ENCODE measurements at places on chromosomes 2 and 18. TPM values are rescaled to one million over a fixed set of nuclear protein-coding genes. Genes with fewer than 3 reads are reported as not detected.

The TANC1 gene
- polyA plus RNA-seq = 22.6 TPM

The RND3 gene
- 35.6 TPM for polyA plus RNA-seq

The STARD6 gene
- polyA plus RNA-seq = 0.06 TPM

The DSC2 gene
- 65.2 TPM for polyA plus RNA-seq

The TEKT4 gene
- not detected for polyA plus RNA-seq

The UGT1A5 gene
- polyA plus RNA-seq = 0.15 TPM

The STK39 gene
- 22.4 TPM for polyA plus RNA-seq

The CCDC142 gene
- 21.3 TPM for polyA plus RNA-seq

DNA sequence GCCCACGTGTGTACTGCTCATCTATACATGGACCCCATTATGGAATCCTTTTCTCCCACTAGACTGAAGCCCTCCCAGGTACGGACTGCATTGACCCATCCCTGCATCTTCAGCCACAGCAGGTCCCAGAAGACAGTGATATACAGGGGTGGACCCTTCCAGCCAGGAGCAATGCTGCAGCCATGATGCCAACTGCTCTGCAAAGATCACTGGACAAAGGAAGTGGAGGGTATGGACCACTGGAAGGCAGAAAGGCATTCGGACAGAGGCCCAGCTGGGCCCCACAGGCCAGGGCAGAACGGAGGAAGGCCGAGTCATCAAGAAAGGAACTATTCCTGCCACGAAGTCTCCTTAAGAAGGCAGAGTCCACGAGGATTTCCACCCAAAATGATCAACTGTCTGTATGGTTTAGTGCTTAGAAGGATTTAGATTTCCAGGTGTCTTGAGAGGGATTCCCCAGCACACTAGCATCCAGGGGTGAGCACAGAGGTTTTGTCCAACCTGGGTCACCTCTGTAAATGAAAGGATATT, 93.4 kb downstream of the TWIST2 start:
- H3K27ac ChIP-seq = no peak overlapping the region
- no peak overlapping the region for H3K4me3 ChIP-seq
- H3K27me3 ChIP-seq = no peaks in the 10 kb centered on the region
- no peaks in the 10 kb centered on the region for H3K4me1 ChIP-seq
- DNase-seq = no peak
- no peaks in the 10 kb centered on the region for H3K36me3 ChIP-seq

DNA sequence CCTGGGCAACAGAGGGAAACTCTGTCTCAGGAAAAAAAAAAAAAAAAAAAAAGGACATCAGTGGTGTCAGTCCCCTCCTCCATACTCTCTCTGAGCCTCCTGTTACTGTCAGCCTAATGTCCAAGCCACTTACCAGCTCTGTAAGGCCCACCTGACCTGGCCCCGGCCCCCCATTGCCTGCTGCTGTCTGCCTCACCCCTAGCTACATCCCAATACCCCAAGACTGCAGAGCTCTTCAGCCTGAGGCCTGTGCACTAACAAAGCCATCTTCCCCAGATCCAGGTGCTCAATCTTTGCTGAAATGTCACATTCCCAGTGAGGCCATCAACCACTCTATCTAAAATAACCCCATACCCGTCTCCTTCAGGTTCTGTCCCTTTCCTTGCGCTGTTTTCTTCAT, 5.7 kb downstream of the ARMC9 start:
- peaks cover 25% of the 10 kb centered on the region for H3K36me3 ChIP-seq
- no peak overlapping the region for H3K4me3 ChIP-seq
- DNase-seq = no peak
- no peak overlapping the region for H3K27ac ChIP-seq
- H3K4me1 ChIP-seq = no peaks in the 10 kb centered on the region

- H3K27me3 ChIP-seq = no peaks in the 10 kb centered on the region
- peak; percentile 73 for DNase-seq
- H3K4me1 ChIP-seq = peaks cover 17% of the 10 kb centered on the region
- H3K4me3 ChIP-seq = no peak overlapping the region
- H3K36me3 ChIP-seq = peaks cover 7% of the 10 kb centered on the region
Measured at GRCh38 chr2:101823347-101823791, 125.9 kb downstream of the MAP4K4 start.

DNA sequence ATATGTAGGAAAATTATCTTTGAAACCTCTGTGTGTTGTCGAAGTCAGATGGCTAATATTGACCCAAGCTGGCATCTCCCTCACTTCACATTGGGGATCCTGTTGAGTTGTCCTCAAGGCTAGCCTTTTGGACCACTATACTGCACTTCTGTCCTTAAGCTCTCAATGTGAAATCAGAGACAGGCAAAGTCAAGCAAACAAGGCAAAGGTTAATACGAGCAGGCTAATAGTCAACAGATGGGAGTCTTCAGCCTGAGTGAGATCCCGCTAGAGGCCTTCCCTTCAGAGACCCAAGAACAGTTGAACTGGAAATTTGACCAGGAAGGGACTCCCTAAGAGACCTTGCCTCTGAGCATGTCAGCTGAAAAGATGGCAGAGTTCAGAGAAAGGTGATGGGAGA, 475.4 kb downstream of the PARD3B start:
- H3K27ac ChIP-seq = no peak overlapping the region
- no peaks in the 10 kb centered on the region for H3K27me3 ChIP-seq
- H3K4me3 ChIP-seq = no peak overlapping the region
- no peak for DNase-seq
- H3K4me1 ChIP-seq = peaks cover 2% of the 10 kb centered on the region

GRCh38 chr2:10915731-10916276, 4.1 kb downstream of the KCNF1 start:
- H3K27ac ChIP-seq = no peak overlapping the region
- H3K4me1 ChIP-seq = no peaks in the 10 kb centered on the region
- H3K27me3 ChIP-seq = peaks cover 39% of the 10 kb centered on the region
- H3K36me3 ChIP-seq = no peaks in the 10 kb centered on the region

DNA sequence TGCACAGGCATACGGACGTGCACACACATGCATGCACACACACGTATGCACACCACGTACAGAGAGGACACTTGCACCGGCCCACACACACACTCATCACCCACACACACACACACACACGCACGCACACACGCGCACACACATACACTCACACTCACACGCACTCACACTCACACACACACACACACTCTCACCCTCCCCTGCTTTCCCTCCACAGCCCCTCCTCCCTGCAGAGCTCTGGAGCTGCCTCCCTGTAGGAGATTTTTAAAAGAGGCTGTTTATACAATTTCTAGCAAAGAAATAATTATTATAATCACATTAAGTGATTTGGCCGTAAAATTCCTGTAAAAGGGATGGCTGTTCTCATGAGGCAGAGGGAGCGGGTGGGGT, 36.5 kb upstream of the SNED1 start:
- no peak overlapping the region for H3K4me3 ChIP-seq
- no peaks in the 10 kb centered on the region for H3K27me3 ChIP-seq
- peaks cover 45% of the 10 kb centered on the region for H3K4me1 ChIP-seq
- peak; percentile 31 for DNase-seq
- H3K27ac ChIP-seq = no peak overlapping the region

DNA sequence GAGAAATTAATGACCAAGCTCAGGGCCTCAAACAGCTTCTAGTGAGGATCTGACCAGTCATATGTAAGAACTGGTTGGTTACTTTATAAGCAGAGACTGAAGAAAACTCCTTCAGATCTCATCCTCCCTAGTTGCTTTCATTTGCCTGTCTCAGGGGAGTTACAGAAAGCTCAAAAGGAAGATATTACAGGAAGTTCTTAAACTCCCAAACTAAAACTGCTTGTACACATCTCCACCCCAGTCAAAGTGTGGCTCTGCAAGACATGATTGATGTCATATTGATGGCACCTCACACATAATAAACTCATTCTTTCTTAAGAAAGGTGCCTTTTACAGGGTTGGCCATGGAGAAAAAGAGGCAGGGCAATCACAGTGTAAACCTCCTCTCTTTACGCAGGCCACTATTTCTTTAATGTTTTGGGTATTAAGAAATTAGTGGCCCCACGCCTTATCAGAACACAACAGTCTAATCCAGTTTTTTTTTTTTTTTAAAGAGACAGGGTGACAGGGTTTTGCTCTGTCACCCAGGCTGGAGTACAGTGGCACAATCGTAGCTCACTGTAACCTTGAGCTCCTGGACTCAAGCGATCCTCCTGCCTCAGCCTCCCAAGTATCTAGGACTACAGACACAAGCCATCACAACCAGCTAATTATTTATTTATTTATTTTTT, 62.6 kb upstream of the STK17B start:
- no peak overlapping the region for H3K27ac ChIP-seq
- H3K4me3 ChIP-seq = no peak overlapping the region

GRCh38 chr2:120404274-120404673, 58.3 kb downstream of the INHBB start:
- no peaks in the 10 kb centered on the region for H3K36me3 ChIP-seq
- H3K4me3 ChIP-seq = no peak overlapping the region
- peaks cover 5% of the 10 kb centered on the region for H3K27me3 ChIP-seq
- no peak for DNase-seq
- H3K4me1 ChIP-seq = no peaks in the 10 kb centered on the region

DNA sequence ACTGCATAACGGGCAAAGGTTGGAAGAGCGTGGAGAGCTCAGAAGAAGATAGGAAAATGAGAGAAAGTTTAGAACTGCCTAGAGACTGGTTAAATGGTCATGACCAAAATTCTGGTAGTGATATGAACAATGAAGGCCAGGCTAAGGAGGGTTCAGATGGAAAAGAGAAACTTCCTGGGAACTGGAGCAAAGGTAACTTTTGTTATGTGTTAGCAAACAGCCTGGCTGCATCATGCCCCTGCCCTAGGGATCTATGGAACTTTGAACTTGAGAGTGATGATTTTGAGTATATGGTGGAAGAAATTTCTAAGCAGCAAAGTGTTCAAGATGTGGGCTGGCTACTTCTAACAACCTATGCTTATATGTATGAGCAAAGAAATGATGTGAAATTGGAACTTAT, 44.4 kb upstream of the SPATS2L start:
- no peaks in the 10 kb centered on the region for H3K36me3 ChIP-seq
- no peak overlapping the region for H3K27ac ChIP-seq
- H3K27me3 ChIP-seq = no peaks in the 10 kb centered on the region
- no peak overlapping the region for H3K4me3 ChIP-seq
- peak; percentile 32 for DNase-seq

GRCh38 chr2:48452108-48452507, 77.8 kb upstream of the STON1 start:
- H3K4me3 ChIP-seq = no peak overlapping the region
- H3K27me3 ChIP-seq = no peaks in the 10 kb centered on the region
- peaks cover 40% of the 10 kb centered on the region for H3K36me3 ChIP-seq
- H3K27ac ChIP-seq = no peak overlapping the region
- peaks cover 10% of the 10 kb centered on the region for H3K4me1 ChIP-seq

DNA sequence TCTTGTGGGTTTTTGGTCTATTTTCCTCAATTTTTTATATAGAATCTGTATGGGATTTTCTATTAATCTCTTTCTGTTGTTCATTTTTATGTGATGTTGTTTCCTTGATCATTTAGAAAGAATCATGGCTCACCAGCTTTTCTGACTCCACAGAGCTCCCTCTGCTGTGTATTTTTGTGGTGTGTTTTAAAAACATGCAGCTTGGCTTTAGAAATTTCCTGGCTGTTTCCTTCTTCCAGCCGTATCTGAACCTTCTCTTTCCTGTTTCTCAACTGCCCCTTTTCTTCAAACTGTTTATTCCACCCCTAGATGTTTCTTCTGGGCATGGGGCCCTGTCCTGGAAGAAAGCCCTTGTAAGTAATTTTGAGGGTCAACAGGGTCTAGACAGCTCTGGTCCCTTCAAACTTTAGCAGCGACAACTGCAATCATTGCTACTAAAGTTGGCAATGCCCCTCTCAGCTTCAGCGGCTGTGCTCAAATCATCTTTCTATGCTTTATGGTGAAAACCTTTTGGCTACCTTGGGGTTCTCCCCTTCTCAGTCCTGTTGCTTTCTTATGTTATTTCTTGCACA, 17.6 kb upstream of the COPS8 start:
- no peaks in the 10 kb centered on the region for H3K27me3 ChIP-seq
- no peak for DNase-seq
- peaks cover 24% of the 10 kb centered on the region for H3K4me1 ChIP-seq
- no peaks in the 10 kb centered on the region for H3K36me3 ChIP-seq

DNA sequence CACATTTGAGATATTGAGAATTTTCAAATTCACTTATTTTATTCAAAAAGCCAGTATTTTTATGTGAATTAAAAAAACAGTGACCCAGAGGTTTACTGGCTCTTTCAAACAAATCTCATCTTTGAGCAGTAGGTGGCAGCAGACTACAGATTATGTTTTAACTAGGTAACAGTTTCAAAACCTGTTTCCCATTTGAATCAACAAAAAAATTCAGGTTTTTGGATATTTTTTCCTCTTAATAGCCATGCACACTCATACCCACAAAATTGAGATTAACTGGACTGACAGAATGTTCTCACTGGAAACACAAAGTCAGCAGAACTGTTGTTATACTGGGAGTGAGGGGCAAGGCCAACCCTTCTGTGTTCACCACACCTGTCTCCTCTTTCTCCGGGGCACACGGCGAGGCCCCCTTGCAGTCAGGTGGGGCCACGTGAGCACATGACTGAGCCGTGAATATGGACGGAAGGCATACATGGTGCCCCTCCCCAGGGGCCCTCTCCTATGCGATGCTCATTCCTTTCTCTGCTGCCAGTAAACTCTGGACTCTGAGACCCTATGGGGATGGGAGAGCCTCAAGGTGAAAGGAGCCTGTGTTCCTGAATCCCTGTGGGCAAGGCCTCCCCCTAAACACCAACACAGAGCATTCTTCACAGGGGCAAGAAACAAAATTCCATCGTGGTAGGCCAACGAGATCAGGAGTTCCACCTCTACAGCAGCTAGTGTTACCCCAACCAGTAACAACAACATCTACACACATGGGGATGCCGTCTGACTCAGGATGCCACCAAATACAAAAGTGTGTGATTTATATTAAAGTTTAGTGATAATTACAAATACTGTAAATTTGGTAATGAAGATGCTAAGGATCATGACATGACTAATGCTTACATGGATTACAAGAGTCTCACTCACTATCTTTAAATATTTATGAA, 80.4 kb downstream of the LPIN2 start:
- DNase-seq = peak; percentile 66
- peaks cover 7% of the 10 kb centered on the region for H3K4me1 ChIP-seq
- H3K27ac ChIP-seq = peak overlapping the region; percentile 63
- H3K4me3 ChIP-seq = no peak overlapping the region
- no peaks in the 10 kb centered on the region for H3K27me3 ChIP-seq

GRCh38 chr2:118670276-118670675, 177.2 kb downstream of the EN1 start:
- H3K4me1 ChIP-seq = peaks cover 9% of the 10 kb centered on the region
- H3K4me3 ChIP-seq = no peak overlapping the region
- no peak overlapping the region for H3K27ac ChIP-seq
- H3K27me3 ChIP-seq = no peaks in the 10 kb centered on the region
- no peak for DNase-seq
- no peaks in the 10 kb centered on the region for H3K36me3 ChIP-seq

GRCh38 chr2:237692601-237693290, 65.4 kb downstream of the LRRFIP1 start:
- no peak for DNase-seq
- peaks cover 37% of the 10 kb centered on the region for H3K4me1 ChIP-seq
- no peaks in the 10 kb centered on the region for H3K27me3 ChIP-seq
- peak overlapping the region; percentile 91 for H3K27ac ChIP-seq
- H3K4me3 ChIP-seq = peak overlapping the region; percentile 84

DNA sequence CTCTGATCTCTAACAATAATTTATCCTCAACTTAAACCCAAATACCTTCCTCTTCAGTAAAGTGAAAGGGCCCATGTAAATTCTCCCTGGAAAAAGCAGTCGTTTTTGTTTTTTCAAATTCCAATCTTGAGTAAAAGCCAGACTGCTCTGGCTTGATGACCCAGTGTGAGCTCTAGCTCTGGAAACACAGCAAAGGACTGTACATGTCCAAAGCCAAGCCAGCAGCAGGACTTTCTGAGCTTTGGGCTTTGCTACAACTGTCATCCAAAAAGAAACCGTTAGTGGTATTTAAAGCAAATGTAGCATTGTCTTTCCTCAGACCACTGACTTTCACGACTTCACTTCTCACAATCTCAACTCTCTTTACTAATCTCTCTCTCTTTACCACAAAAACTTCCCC, 25.4 kb downstream of the SH3YL1 start:
- no peak overlapping the region for H3K27ac ChIP-seq
- H3K36me3 ChIP-seq = peaks cover 25% of the 10 kb centered on the region
- no peak overlapping the region for H3K4me3 ChIP-seq
- no peaks in the 10 kb centered on the region for H3K27me3 ChIP-seq
